ENCODE measurements at places on chromosomes 12 and 14.

DNA sequence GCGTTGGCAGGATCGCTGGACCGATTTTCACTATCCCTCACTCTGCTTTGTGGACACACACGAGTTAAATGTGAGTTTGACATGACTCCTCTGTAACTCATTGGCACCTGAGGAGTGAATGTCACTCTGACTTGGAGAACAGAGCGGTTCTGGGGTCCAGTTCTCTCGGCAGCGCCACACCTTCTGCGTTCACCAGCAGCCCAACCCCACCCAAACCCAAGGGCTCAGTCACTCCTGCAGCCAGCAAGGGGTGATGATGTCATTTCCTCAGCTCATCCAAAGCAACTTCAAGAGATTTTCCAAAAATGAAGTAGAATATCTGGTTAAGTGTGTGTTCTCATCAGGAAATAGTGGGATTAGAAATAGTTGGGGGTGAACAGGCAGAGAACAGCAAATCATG lies 36.3 kb downstream of the ADGRD1 start:
- DNase-seq, result no peak

DNA sequence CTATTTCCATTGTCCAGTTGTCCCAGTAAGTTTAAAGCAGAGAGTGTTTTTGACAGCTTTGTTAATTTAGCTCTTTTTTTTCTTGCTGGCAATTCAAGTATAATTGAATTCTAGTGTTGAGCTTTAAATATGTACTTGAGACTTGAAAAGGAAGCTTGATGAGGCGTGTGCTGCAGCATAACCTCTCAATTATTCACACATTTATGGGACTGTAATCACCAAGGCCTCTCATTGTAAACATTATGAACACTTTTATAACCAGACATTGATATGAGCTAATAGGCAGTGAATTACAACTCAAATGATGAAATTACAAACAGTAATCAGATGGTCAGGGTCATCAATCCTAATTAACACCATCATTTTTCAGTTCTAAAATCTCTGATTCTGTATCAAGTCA lies 378.0 kb upstream of the DDHD1 start:
- no peak for DNase-seq

GRCh38 chr12:128693771-128694170 lies 130.0 kb downstream of the SLC15A4 start:
- DNase-seq, result no peak

- no peak for DNase-seq
Measured at GRCh38 chr14:36515896-36516718, 3.9 kb downstream of the NKX2-1 start.

DNA sequence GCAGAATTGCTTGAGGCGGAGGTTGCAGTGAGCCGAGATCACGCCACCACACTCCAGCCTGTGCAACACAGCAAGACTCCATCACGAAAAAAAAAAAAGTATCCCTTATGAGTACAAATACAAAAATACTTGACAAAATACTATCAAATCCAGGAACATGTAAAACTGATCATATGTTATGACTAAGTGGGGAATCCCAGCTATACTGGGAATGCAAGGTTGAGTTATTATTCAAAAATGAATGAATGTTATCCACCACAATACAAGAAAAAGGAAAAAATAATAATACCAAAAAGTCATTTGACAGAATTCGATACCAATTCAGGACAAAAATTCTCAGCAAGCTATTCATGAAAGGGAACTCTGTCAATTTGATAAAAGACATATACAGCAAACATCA lies 32.6 kb downstream of the MOK start:
- DNase-seq, result no peak

DNA sequence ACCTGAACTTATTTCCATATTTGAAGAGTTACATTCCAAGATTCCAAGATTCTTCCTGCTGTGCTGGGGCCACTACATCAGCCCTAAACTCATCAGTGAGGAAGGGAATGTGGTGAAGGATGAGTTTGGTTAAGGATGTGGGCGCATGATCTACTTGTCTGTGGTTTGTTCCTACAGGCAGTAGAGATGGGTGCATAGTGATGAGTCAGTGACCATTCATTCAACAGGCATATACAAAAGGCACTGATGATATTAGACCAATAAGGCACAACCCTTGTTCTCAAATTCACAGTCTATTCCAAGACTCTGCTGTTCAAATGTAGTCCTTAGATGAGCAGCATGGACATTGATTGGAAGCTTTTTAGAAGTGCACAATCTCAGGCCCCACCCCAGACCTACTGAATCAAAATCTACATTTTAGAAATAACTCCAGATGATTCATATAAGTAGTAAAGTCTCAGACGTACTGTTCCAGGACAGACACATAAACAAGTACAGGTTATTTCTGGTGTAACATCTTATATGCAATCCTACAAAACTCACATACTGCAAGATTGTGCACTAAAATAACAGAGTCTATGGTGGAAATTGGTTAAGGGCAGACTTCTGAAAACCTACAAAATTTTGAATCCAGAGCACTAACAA lies 47.7 kb upstream of the MAP3K9 start:
- no peak for DNase-seq

DNA sequence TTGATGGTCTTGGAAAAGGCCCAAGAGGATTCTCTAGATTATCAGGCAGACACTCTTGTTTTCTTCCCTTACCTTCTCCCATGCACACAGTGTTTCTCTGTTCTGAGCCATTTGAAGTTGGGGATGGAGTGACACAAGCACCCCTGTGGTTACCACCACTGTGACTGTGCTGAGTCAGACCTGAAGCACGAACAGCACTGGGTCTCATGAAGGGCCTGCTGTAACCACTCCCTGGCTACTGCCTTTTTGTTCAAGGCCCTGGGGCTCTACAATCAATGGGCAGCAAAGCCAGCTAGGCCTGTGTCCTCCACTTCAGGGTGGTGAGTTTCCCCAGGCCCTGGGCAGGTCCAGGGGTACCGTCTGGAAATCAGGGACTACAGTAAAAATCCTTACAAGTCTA lies 65.5 kb downstream of the TSPAN8 start:
- DNase-seq, result no peak

GRCh38 chr12:63922474-63922873 lies 78.0 kb downstream of the SRGAP1 start:
- DNase-seq, result no peak

DNA sequence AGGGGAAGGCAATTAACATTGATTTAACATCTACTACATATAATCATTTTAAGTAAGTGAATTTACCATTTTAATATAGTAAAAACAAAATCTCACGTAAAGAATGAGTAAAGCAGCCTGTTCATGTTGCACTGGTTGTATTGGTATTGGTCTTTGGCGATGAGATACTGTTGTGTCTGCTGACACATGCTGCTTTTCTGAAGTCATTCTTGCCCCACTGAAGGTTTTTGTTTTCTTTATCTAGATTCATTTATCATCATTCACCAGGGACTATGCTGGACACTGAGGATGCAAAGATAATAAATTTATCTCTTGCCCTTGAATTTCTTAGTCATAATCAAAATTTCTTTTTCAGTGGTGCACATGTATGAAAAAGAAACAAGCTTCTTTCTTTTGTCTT lies 246.2 kb upstream of the NPAS3 start:
- no peak for DNase-seq

DNA sequence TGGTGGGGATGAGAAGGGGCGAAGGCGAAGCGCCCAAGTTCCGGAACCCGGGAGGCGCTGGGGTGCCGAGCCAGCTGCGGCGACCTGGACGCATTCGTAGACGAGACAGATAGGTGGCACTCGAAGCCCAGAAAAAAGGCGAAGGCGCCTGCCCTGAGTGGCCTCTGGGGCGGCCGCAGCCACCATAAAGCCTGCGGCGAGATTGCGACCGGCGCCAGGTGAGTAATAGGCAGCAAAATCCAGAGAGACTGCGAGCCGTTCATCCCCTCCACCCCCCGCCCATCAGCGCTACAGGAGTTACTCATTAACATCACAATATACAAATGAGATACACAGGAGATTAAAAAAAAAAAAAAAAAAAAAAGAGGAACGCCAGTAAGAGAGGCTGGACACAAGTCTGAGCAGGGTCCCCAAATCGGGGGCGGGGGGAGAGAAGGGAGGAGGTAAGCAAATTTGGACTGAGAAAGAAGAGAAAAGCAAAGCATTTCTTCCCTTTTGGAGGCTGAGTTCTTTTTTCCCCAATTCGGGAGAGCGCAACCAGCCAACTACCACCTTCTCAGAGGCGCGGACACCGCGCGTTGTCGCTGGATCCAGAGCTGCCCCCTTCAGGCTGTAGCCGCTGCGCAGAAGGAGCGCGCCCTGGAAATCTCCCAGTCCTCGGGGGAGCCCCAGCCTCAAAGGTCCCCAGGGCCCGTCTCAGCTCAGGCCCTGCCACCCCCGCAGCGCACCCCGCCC lies 15.7 kb downstream of the TBX3 start:
- DNase-seq, result no peak

- no peak for DNase-seq
Measured at GRCh38 chr12:12153596-12153995, 82.9 kb downstream of the BCL2L14 start.

- DNase-seq, result no peak
Measured at GRCh38 chr12:25020621-25021243, 71.8 kb upstream of the BCAT1 start.

- no peak for DNase-seq
Measured at GRCh38 chr14:20376071-20376588, 32.7 kb downstream of the PARP2 start.

- DNase-seq, result no peak
Measured at GRCh38 chr12:53590652-53591051, 35.5 kb downstream of the ATF7 start.

GRCh38 chr14:78764645-78765044 lies 594.5 kb downstream of the NRXN3 start:
- no peak for DNase-seq

DNA sequence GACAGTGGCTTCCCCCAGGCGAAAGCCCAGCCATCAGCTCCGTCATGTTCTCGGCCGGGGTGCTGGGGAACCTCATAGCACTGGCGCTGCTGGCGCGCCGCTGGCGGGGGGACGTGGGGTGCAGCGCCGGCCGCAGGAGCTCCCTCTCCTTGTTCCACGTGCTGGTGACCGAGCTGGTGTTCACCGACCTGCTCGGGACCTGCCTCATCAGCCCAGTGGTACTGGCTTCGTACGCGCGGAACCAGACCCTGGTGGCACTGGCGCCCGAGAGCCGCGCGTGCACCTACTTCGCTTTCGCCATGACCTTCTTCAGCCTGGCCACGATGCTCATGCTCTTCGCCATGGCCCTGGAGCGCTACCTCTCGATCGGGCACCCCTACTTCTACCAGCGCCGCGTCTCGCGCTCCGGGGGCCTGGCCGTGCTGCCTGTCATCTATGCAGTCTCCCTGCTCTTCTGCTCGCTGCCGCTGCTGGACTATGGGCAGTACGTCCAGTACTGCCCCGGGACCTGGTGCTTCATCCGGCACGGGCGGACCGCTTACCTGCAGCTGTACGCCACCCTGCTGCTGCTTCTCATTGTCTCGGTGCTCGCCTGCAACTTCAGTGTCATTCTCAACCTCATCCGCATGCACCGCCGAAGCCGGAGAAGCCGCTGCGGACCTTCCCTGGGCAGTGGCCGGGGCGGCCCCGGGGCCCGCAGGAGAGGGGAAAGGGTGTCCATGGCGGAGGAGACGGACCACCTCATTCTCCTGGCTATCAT lies 663 bp downstream of the PTGER2 start:
- peak; percentile 33 for DNase-seq

- no peak for DNase-seq
Measured at GRCh38 chr14:68814539-68815297, 21.9 kb upstream of the ZFP36L1 start.

DNA sequence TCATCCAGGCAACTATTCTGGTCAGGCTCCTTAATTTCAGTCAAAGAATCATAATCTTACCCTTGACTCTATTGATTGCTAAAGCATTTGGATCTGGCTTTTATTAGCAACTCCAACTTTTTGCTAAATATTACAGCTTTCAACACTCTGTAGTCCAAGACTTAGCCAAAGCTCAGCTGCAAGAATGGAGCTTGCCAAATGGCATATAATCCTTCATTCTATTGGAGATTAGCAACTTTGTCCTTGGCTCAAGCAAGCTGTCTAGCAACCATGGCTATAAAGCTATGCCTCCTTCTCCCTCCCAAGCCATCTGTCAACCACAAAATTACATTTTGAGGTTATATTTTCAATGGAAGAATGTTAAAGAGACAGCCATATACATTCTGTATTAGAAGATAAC lies 23.1 kb upstream of the NID2 start:
- DNase-seq, result no peak

GRCh38 chr12:6067152-6067916 lies 57.1 kb downstream of the VWF start:
- DNase-seq, result no peak

DNA sequence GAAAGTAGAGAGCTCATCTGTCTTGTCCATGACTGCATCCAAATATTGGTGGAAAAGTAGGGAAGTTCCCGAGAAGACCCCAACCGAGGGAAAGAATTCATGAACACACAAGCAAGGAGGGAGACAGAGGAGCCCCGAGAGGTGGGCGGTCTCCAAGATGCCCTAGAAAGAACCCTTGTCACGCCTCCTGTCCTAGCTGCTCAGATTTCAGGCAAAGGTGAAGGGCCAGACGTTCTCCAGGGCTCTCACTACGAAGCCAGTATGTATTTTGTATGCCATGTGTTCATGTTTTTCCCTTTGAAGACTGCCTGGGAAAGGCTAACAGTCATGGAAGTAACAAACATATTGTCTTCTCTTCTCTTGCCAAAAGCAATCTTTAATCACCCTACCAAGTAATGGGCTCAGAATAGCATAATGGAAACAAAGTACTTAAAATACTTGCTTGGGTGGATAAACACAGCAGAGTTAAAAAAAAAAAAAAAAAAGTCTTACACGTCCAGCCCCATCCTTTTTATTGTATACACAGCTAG lies 99.2 kb upstream of the TBX3 start:
- DNase-seq, result no peak

DNA sequence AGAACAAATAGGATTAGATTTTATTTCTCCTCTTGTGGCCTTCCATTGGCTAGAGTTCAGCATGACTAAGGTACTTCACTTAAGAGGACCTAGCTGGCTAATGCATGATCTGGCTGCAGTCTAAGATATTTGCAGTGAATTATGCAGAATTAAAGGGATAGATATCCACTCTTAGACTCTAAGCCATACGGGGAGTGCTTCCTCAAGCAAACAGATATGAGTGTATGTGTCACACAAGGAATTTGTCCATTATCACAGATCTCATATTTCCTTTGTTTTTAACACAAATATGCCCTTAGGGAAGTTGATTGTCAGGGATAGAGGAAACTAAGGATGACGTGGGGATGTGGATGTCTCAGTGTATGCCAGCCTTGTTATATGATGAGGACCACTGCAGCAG lies 88.1 kb upstream of the DHRS4 start:
- DNase-seq, result no peak

DNA sequence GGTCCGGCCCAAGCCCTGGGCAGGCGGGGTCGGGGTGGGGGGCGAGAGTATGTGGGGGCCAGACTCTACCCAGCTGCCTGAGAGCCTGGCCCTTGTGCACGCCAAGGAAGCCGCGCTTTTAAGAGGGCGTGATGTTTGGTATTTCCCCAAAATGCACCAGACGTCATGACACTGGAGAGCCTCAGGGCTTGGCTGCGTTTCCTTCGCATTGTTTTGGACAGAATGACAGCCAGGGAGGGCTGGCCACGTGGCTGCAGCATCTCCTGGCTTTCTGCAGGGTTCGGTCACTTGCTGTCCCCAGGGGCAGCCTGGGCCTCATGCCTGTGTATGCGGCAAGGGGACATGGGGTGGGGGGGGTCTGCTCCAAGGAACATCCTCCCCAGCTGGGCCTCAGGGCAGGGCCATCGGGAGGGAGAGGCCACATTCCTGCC lies 16.1 kb upstream of the NUDT14 start:
- DNase-seq, result no peak

- DNase-seq, result peak; percentile 29
Measured at GRCh38 chr12:50103767-50104321, at the start of gene GPD1. Gene GPD1, plus strand, starts transcription at chr12:50104008. Its CDS starts 43 bp downstream, at chr12:50104051.
